Amniotic stem cell (primary cell): ENCODE measurements at places on chromosomes 1 and 21.

DNA sequence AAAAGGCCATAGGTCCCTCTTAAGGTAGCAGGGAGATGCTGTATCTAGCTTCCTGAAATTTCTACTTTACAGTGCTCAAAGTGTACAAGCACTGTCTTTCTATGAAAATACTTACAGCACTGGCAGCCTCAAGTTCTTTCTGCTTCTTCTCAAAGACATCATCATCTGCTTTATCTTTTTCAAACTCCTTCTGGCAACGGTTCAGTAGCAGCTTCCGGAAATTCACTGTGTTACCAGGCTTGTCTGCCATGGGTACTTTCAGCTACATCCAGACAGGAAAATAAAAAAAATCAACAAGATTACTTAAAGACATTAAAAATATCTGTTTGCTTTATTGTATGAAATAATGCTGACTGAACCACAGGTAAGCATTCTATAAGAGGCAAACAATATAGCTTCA lies 77.9 kb upstream of the HP1BP3 start:
- DNase-seq: no peak

GRCh38 chr21:37459575-37459974 lies 93.0 kb downstream of the DYRK1A start:
- DNase-seq: peak; percentile 44

GRCh38 chr1:211944733-211945500 lies 90.4 kb downstream of the INTS7 start:
- peak; percentile 44 for DNase-seq

DNA sequence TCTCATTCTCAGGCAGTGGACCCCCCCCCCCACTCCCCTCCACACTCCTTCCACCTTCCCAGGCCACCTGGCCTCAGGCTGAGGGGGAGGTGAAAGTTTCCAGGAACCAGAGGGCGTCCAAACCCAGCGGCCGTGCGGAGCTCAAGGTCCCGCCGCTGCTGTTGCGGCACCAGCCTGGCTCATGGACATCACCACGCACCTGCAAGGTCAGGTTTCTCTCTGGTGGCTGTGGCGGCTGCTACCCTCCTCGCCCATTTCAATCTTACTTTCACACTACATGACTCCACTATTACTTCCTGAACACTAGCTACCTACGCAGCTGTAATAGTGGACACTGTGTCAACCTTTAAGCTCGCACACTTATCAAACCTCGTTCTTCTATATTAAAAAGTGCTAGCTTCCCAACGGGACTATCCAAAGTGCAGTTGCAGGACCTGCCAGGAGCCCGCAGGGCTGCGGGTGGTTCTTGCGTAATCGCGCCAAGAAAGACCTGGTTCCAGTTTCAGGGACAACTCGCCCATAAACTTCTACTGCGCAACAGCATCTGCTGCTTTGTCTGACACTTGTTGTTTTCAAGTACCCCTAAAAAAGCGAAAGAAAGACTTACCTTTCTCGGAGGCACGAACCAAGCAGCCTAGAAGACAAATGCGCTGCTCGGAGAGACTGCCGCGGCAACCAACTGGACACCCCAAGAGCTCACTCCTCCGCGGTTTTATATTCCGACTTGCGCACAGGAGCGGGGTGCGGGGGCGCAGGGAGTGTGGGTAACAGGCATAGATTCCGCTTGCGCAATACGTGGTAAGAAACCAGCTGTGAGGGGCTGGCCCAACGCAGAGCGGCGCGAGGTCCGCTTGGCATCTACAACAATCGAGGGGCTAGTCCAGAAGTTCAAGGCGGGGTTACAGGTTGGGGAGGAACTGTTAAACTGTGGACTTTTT lies at the start of gene DIRAS3:
Gene DIRAS3 (minus strand): TSS at position 687 of the 938 bp plus-strand sequence. CDS start 3,330 bp downstream, outside the sequence.
- peak; percentile 12 for DNase-seq
